ENCODE measurements at places on chromosomes 5 and 9.

GRCh38 chr5:6542421-6543345 is 90.2 kb downstream of the NSUN2 start:
- no peak for DNase-seq

- DNase-seq, result no peak
Measured at GRCh38 chr9:134049236-134049635, 18.6 kb downstream of the BRD3 start.

DNA sequence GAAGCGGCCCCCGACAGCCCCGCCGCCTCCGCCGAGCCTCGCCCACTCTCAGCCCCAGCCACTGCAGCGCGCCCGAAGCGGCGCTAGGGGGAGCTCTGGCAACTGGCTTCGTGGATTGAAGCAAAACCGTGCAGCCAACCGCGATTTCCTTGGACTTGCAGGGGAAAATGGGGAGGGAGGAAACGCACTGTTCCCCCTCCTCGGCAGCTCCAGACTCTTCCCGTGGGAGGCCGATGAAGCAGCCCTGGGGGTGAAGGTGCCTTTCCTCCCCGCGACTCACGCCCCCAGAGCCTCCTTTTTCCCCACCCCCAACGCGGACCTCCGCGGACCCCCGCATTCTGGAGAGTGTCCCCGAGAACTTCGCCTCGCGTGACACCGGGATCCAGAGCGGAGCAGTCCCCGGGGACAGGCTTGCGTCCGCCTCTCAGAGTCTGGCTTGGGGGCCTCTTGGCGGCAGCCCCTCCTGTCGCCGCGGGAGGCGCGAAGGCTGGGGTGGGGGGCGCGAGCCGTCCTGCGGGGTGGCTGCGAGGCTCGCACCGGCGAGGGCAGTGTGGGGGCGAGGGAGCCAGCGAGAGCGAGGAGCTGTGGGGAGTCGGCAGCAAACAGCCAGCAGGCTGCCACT is 3.8 kb downstream of the IER5L start:
- peak; percentile 86 for DNase-seq

DNA sequence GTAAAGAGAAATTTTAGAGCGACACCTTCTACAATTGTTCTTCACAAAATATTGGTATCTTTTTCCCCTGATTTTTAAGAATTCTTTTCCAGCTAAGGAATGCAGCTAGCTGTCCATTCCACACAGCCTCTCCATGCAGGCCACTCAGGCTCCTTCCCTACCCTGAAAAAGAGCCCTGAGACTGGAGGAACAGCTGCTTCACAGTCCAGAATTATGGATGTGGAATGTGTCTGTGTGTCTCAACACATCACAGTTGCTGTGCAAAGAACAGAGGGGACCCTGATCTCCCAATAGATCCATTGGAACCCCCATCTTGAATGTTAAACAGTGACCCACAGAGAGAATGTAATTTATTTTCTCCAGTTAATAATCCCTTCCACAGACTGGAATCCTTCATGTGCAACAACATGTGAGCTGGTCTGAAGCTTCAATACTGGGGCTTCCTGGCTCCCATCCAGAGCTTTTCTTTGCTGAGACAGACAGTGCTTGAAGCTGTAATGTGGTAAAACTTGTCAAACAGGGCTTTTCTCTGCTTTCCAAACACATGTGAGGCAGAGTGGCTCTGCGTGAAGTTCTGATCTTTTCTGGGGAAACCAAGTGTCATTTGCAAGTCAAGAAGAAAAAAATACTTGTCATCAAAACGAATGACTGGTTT is 53.3 kb upstream of the SMC5 start:
- DNase-seq, result no peak

DNA sequence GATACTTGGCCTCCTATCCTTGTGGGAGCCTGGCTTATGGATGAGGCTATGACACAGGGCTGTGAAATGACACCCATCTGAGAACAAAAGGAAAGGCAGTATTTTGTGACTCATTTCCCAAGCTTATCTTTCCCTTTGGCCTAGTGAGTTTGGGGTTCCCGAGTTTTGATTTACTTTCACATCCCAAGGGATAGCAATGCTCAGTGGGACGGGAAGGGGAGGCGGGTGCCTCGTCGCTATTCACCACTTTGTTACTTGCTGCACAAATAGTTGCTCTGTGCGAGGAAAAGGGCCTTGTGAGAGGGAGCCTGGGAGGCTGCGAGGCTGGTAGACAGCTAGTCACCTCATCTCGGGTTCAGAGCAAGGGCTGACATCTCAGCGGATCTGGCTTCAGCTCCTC is 59.1 kb upstream of the ENTREP1 start:
- no peak for DNase-seq

DNA sequence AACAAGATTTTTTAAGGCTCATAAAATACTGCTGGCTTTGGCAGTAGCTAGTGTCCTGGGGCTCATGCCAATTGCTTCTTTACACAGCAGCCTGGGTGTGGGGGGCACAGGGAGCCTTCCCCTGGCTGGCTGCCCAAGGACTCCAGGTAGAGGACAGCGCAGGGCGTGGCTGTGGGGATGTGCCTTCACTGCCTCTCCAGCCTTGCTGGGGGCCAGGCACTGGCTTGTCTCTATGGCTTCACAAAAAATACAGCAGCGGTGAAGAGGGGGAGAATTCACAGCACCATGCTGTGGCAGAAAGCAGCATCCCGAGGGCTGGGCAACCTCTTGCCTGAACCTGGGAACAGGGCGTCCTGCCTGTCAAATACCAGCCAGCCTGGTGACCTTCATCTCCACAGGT is 57.4 kb downstream of the DAP start:
- no peak for DNase-seq

- no peak for DNase-seq
Measured at GRCh38 chr9:101476576-101477208, 41.1 kb upstream of the ALDOB start.

DNA sequence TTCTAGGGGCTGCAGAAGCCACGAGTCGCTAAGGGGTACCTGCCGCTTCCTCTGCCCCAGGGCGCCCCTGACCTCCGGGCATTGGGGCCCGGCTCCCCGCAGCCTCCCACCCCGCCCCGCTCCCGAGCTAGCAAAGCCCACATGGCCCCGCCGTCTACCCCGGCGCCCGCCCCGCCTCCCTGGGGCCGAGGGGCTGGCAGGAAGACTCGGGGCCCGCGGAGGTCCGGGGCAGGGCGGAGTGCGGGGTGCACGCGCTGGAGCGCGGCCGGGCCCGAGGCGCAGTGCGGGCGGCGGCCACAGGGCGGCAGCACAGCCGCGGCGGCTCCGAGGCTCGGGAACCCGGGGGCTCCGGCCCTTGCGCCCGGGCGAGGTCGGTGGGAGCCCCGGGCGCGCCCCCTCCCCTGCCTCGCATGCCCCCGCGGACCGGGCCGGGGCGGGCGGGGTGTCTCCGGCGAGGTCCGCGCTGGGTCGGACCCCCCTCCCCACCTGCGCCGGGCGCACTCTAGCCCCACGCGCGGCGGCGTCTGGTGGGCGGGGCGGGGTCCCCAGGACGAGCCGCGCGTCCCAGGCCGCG is 6.7 kb downstream of the NRARP start:
- DNase-seq, result peak; percentile 58

DNA sequence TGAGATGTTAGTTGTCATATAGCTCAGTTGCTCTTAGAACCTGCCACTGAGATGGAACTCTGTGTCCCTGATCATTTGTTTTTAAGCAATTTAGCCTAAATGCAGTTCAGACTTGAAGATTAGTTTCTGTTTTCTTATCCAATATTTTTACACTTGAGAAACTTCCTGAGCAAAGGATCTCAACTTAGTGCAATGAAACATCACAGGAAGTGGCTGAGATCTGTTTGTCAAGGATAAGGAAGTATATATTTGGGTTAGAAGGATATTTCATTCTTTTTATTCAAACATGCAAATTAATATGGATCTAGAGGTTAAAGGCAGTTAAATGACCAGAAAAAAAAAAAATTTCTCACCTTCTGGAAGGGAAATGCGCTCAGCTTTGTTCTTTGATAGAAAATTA is 19.7 kb upstream of the F2R start:
- DNase-seq, result peak; percentile 47

- no peak for DNase-seq
Measured at GRCh38 chr9:36948051-36948450, 86.0 kb downstream of the PAX5 start.

- peak; percentile 29 for DNase-seq
Measured at GRCh38 chr9:3473405-3473804, 52.4 kb downstream of the RFX3 start.

GRCh38 chr5:119347574-119347973 is 8.2 kb upstream of the TNFAIP8 start:
- no peak for DNase-seq

GRCh38 chr9:11103525-11103924 is 490.7 kb upstream of the PTPRD start:
- DNase-seq, result no peak

- no peak for DNase-seq
Measured at GRCh38 chr9:74821636-74822035, 66.1 kb downstream of the TRPM6 start.

- no peak for DNase-seq
Measured at GRCh38 chr5:83015676-83016075, 61.5 kb downstream of the TMEM167A start.

DNA sequence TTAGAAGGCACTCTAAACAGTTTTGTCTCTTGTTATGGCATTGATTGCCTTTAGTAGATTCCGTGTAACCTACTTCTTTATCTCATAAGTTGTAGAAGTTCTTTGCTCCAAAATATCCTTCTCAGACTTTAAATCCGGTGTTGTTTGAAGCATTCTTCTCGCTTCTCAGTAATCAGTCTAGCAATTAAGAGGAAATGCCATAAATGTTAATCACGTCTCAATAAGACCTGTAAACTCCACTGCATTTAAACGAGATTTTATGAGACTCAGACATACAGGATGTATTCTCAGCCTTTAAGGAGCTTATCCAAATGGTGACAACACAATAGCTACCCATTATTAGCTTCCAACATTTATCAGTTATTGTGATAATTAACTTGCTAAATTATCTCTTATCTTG is 7.7 kb upstream of the C5 start:
- no peak for DNase-seq

DNA sequence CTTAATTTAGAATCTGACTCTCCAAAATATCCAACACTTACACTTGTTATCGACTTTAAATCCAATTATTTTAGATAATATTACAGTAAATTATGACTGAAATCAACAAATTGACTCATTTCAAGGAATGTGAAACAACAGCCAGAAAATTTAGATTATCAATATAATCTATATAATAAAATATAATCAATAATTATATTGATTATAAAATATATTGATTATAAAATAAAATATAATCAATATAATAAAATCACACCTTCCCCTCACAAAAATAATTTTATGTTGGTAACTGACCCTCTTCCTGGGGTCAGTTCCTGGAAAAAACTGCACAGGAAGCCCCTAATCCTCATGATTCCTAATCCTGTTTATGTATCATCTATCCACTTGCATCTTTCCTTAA is 91.1 kb downstream of the CEMIP2 start:
- no peak for DNase-seq

DNA sequence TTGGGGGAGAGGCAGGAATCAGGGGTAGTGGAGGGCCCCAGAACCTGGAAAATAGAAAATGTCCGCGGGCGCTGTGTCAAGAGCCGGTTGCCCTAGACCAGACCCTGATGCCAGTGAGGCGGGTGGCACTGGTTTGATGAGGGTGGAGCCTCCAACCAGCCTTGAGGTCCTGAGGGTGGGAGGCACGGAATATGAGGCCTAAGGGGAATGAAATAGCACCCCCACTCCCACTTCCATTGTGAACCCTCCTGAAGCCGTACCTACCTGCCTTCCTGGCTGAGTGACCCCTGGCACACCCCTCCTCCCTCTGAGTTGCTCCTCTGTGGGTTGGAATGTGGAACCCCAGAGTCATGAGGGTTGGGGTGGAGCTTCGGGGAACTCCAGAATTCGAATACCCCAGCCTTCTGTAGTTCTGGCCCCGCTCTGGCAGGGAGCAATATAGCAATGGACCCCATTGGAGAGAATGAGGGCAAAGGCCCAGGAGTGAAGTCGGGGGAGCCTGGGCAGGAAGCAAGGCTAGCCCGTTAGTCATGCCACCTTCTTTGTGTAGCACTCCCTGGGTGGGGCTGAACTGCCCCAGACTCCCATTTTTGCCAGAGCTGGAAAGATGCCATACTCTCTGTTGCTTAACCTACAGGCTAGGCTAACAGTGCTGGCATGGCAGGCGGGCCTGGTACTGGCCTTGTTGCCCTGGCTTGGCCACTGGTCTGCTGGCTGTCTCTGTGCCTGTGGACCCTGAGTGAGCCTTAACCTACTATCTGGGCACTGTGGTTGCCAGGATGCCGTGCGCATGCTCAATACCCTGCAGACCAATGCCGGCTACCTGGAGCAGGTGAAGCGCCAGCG is 1.0 kb downstream of the FPGS start:
- DNase-seq, result no peak
